Activated T-cell treated with anti-CD3 and anti-CD28 coated beads, Interleukin-2, amount 50 U/mL, for 24 hours (primary cell): ENCODE measurements at places on chromosomes 1 and 21.

- no peak for DNase-seq
Observed at GRCh38 chr21:43957128-43957571, 55.0 kb upstream of the TRAPPC10 start.

DNA sequence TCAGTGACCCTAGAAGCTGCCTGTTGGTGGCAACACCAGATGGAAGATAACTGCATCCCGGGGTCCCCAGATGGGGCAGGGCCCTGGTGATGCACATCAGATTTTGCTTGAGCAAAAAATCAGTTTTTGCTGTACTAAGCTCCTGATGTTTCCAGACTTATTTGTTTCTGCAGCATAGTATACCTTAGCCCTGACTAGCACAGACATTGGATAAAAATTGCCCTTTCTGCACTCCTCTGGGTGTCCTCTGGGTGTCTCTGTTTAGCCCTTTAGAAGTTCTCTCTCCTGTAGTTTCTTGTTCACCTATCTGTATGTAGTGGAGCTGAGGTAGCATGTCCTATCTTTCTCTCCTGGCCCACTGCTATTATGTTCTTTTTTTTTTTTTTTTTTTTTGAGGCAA is 30.3 kb upstream of the PLA2G2C start:
- DNase-seq, result no peak

DNA sequence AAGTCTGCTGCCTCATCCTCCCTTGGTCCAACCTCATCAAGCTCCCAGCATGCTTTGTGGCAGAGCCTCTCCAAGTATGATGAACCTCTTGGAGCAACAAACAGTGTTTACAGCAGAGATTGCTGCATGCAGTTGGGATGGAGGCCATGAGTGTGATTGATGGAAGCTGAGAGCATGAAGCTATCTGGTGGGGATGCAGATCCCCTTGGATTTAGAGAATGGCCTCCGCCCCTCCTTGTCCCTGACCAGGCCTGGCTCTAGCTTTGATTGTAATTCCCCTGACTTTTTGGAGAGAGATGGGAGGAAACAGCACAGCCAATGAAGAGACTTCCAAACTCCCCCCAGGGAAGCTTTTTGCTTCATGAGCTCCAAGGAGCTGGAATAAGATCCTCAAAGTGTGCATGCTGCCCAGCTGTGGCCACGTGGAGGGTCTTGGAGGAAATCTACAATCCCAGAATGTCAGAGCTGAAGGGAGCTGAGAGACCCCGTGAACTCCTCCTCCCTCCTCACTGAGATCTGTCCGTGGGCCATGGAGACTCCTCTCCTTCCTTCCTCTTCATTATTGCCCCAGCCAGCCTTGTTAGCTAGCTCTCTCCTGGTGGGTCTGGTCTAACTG is 165.3 kb upstream of the USP24 start:
- no peak for DNase-seq

DNA sequence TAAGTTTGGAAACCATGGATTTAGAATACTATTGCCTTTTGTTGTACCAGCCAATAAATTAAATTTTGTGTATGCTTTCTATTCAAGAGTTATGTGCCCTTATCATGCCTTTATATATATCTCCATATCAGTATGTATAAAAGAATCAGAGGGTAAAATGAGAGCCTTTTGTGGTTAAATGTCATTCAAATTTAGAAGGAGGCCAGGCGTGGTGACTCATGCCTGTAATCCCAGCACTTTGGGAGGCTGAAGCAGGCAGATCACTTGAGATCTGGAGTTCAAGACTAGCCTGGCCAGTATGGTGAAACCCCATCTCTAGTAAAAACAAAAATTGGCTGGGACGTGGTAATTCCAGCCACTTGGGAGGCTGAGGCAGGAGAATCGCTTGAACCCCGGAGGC is 88.9 kb downstream of the XPR1 start:
- DNase-seq, result no peak
